Stimulated activated CD4-positive, alpha-beta T cell treated with anti-CD3 and anti-CD28 coated beads, TNF-alpha, amount 100 ng/mL, for 24 hours (primary cell): ENCODE measurements at places on chromosomes 1 and 21.

GRCh38 chr1:155179112-155180031 is 5.7 kb downstream of the TRIM46 start:
- no peak for DNase-seq

GRCh38 chr1:14514739-14515138 is 83.7 kb upstream of the KAZN start:
- no peak for DNase-seq

DNA sequence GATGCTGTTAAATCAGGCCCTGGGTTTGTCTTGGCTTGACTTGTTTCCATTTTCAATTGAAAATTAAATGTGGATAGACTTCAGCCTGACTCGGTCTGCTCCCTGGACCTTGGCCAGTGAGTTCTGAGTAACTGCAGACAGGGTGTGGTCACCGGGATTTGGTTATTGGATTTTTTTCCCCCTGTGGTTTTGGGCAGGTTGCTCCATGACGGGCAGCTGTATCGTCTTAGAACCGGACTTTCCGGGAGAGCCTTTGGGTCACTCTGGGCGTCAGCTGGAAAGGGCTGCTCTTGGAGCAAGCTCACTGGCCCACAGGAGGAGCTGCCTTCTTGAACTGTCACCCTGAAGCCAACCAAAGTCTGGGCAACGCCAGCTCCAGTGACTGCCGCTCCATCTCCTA is 75.0 kb downstream of the CLIC6 start:
- DNase-seq = no peak

DNA sequence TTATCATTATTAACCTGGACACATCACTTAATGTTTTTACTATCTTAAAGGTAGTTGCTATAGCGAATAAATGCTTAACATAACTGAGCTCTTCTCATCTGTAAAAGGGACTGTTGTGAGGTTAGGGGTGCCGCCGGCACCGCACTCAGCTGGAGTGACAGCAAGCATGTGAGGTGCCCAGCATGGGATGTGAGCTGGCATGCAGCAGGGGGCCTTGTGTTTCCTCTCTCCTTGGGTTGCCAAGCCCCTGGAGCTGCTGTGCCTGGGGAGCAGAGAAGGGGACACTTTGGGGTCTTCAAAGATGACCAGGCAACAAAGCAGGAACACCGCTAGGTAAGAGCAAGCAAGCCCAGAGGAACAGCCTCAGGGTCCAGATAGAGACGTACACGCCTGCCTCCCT is 2.1 kb upstream of the ZC3H12A start:
- DNase-seq = no peak

DNA sequence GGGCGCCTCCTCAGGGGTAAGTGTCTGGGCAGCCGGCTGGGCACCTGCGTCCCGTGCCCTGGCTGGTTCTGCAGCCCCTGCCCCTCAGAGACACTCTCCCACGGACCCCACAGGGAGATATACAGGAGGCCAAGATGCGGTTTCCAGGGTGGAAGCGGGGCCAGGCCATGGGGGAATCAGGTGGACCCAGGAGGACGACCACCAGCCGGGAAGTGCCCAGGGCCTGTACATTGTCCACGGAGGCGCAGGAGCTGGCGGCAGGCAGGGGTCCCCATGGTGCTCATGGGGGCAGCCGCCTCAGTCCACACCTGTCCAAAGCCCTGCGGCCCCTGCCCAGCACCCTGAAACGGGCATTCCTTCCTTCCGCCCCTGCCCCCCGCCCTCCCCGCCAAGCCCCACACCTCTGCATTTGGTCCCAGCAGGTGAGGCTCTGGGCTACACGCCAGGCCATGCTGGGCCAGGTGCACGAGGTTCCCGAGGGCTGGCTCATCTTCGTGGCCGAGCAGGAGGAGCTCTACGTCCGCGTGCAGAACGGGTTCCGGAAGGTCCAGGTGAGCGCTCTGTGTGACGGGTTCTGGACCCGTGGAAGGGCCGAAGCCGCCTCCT is 36.7 kb downstream of the SLC19A1 start:
- no peak for DNase-seq

- DNase-seq = no peak
These were observed 182.5 kb downstream of the ZC3H11B start for GRCh38 chr1:219430419-219430818.

GRCh38 chr1:185396126-185396525 is 79.1 kb upstream of the IVNS1ABP start:
- no peak for DNase-seq

DNA sequence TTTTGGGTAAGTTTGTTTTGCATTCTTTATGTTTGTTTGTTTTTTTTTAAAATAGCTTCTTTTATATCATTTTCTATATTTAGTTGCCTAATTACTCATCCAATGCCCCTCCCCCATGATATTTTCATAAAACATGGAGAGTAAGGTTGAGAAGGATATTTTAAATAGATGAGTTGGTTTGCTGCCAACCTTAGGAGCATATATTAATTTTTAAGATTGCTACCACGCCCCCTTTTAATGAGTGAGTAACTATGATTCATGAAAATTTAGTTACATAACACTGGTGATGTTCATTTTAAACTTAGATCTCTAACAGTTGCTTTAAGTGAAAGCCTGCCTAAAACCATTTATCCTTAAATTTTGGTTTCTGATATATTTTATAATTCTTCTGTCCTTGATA is 18.7 kb downstream of the TMEM50A start:
- no peak for DNase-seq
